Fibroblast of the aortic adventitia (primary cell): ENCODE measurements at places on chromosomes 7 and 10.

GRCh38 chr7:128946936-128947830, 9.5 kb downstream of the IRF5 start:
- DNase-seq, result no peak

GRCh38 chr7:13821152-13821787, 168.2 kb downstream of the ETV1 start:
- DNase-seq, result peak; percentile 32

- no peak for DNase-seq
Observed at GRCh38 chr7:92848851-92849250, 12.5 kb upstream of the CDK6 start.

DNA sequence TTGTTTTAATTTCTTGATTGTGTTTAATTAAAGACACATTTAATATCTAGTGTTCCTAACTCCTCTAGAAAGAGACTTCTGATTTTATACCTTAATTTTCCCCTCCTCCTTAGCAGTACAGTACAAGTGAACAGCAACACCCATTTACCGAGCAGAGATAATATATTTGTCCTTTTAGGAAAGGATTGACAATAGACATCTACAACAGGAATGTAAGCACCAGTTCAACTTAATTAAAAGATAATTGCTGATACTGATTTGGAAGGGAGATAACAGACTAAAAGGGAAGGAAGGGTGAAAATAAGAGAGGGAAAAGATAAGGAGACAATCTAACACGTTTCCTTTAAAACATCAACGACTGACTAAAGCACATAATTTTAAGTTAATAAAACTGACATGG, 119.3 kb downstream of the SRPK2 start:
- DNase-seq, result no peak

DNA sequence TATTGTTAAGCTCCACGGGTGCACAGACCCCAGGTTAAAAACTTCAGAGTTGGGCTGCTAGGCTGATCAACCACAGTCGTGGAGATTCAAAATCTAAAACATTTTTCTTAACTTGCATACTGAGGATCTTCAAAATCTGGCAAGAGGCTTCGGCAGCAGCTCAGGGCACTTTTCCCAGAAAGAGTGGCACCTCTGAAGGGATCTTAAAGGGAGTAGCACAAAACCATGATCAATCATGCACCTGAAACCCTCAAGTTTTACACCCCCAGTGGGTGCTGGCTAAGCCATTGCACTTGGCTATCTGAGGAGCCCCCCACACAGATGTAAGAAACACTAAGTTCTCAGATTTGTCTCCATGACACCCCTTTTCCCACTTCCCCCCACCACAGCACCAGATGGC, 151.7 kb downstream of the CALN1 start:
- DNase-seq, result no peak

DNA sequence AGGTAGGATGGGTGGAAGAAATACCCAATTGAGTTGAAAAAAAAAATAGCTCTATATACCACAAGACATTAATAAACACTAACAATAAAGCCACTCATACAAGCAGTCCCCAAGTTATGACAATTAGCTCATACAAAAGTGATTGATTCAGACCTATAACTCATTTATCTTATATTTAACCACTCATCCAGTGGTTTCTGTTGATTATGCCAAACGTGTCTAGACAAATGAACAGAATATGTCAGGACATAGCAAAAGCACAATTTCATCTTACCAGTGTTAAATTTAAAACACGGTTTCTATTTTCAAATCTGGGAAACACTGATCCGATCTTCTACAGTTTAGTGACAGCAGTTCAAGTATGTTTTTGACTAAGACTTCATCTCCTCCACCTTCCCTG, 17.0 kb downstream of the ABI1 start:
- no peak for DNase-seq

DNA sequence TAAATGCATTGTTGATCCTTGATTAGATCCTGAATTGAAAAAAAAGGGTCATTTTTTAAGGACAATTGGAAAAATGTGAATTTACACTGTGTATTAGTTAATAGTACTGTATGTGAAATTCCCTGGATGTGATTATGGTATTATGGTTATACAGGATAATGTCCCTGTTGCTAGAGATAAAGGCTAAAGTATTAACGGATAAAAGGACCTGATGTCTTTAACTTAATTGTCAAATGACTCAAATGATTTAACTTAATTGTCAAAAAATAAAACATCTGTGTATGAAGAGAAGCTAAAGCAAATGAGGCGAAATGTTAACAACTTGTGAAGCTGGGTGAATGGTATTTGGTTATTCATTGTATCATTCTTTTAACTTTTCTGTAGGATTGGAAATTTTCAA, 48.8 kb downstream of the SUFU start:
- no peak for DNase-seq
